ENCODE measurements at places on chromosomes 4 and X.

GRCh38 chrX:65488495-65488894 lies 46.1 kb downstream of the LAS1L start:
- DNase-seq = no peak

DNA sequence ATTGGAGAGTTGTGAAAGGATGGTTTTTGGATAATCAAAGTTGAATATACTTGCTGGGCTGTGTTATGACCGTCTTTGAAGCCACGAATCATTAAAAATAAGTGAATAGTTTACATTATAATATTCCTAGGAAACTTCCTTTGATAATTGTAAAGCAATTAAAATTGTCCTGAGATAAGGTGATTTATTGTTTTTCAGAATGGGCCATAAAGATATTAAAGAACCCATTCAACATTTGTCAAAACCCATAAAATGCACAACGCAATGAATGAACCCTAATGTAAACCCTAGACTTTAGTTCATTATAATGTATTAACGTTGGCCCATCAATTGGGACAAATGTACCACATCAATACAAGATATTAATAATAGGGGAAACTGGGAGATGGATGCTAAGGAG lies 11.4 kb downstream of the FHL1 start:
- no peak for DNase-seq

DNA sequence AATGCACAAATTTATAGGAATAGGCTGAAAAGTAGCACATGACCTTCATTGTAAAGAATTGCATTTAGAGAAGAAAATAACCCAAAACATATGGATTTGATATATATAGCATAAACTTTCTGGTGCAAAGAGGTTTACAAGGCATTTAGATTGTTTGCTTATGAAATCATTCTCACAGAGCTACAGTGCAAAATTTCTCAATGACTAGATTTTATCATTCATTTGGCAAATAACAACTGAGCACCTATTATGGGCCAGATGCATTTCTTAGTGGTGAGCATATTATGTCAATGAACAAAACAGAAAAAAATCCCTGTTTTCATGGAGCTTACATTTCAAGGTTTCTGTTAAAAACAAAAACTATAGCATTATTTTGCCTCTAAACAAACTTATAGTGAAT lies 34.1 kb upstream of the TNIP3 start:
- DNase-seq = no peak

GRCh38 chr4:8738471-8738931 lies 133.1 kb downstream of the HMX1 start:
- DNase-seq = no peak

DNA sequence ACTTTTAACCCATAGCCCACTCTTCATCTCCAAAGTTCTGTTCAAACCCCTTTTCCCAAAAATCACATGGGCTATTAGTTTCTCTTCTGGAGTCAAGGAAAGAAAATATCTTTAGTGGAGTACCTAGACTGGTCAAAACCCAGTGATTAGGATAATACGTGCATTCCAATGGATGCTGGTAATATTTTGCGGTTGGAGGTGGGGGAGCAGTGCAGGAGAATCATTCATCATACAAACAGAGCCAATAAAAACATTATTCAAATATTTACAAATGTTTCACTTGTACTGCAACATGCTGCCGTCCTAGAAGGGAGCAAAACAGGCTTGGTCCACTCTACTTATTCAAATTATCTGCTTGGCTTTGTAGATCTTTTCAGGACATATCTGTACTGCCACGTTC lies 57.2 kb upstream of the RAB9B start:
- no peak for DNase-seq

GRCh38 chr4:121675715-121676114 lies 21.1 kb downstream of the ANXA5 start:
- DNase-seq = no peak

Data from nephron progenitor cell (in vitro differentiated cells).